ENCODE measurements at places on chromosomes 16 and 17.

GRCh38 chr17:69560987-69561441, 146.5 kb downstream of the MAP2K6 start:
- DNase-seq, result no peak

GRCh38 chr17:40065769-40066510, 3.2 kb downstream of the THRA start:
- no peak for DNase-seq

- DNase-seq, result no peak
Measured at GRCh38 chr16:22816475-22816874, 2.5 kb downstream of the HS3ST2 start.

- no peak for DNase-seq
Measured at GRCh38 chr17:57705921-57706695, 39.0 kb downstream of the CCDC182 start.

GRCh38 chr16:52976539-52977167, 76.0 kb downstream of the CHD9NB start:
- DNase-seq, result no peak

- no peak for DNase-seq
Measured at GRCh38 chr16:9820476-9821246, 361.6 kb downstream of the GRIN2A start.

DNA sequence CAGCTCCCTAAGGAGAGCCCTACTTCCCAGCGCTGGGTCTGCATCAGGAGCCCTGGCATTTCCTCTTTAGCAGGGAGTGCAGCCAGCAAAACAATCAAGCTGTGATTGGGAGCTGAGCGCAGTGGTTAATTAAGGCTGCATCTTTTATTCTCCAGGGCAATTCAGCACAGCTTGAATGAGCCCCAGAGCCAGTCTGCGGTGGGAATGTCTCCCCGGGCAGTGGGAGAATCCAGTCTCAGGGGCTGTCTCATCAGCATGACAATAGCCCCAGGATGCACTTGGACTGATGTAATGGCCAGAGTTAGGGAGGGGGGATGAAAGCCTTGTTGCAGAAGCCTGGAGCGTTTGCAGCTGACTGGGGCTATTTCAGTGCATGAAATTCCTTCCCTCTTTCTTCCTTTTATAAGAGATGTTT, 292.6 kb upstream of the SOX9 start:
- no peak for DNase-seq

GRCh38 chr16:48024042-48024441, 131.8 kb downstream of the ABCC12 start:
- no peak for DNase-seq

DNA sequence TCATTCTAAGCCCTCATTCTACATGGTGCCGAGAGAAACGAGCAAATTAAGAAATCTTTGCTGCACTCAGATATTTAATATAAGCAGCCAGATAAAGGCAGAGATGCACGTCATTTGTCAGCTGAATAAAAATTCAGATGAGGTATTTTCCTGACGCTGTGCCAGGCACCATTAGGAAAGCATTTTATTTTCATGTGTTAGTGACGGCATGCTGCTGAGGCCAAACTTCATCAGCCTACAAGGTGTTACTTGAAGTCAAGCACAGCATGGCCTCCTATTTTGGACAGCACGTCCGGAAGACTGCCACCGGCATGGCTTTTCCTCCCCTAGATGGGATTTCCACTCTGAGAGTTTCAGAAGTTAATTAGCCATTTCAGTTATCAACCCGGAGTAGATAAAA, 70.3 kb downstream of the IRX3 start:
- DNase-seq, result no peak

DNA sequence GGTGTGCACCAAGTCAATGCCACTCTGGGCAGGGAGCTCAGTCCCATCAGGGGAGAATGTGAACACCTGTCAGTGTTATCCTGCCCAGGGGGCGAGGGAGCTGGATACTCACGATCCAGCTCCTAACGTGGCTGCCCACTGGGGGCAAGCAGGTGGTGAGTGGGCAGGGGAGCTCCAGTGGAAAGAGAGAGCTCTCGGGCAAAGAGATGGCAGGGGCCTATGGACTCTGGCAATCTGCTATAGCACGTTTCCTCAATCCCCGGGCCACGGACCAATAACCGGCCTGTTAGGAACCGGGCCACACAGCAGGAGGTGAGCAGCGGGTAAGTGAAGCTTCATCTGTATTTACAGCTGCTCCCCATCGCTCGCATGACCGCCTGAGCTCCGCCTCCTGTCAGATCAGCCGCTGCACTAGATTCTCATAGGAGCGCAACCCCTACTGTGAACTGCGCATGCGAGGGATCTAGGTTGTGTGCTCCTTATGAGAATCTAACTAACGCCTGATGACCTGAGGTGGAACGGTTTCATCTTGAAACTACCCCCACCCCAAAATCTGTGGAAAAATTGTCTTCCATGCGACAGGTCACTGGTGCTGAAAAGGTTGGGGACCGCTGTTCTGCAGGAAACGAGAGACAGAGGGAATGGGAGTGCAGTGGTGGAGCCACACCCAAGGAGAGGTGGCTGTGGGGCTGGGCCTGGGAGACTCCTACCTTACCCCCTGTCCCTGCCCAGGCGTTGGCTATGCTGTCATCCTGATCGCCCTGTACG, 15.6 kb downstream of the SLC6A2 start:
- DNase-seq, result no peak
